ENCODE measurements at places on chromosomes 6 and 20.

DNA sequence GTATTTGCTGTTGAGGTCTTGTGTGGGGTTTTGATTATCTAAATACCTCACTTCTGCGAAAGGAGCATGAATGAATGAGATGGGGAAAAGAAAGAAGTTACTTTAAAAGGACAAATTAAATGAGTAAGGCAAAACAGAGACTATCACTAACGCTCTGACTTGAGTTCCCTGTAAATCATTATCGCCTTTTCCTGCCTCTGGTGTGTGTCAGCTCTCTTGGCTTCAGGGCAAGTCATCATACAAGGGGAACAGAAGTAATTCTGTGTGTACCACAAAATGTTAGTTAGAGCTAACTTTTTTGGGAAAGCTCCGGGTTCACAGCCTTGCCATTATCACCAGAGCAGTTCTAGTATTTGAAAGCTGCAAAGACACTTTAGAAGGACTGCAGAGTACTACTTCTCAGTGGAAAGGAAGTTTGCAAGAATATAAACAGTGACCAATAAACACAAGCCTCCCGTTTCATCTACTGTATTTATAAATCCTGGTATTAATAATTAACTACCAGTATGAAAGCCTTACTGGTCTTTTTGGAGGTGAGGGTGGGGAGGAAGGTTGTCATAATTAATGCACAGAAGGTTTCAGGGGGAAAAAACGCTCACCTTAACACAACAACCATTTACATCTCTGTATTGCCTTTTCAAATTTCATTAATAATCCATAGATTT lies 1.2 kb downstream of the DZANK1 start:
- DNase-seq: no peak

DNA sequence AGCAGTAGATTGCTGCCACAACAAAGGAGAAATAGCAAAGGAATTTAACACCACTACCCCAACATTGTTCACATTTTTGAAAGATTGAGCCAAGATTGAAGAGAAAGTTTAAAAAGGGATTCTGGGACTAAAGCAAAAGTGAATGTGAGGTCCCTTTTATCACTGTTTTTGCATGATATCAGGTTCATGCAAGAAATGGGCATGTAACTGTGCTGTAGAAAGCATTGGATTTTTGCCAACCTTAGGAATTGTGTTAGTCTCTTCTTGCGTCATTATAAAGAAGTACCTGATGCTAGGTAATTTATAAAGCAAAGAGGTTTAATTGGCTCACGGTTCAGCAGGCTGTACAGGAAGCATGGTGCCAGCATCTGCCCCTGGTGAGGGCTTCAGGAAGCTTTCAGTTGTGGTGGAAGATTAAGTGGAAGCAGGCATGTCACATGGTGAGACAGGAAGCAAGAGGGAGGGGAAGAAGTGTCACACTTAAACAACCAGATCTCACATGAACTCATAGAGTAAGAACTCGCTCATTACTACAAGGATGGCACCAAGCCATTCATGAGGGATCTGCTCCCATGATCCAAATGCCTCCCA lies 4.6 kb upstream of the GJB7 start:
- no peak for DNase-seq

GRCh38 chr6:51029561-51029960 lies 210.9 kb downstream of the TFAP2B start:
- DNase-seq: no peak

- DNase-seq: no peak
Measured at GRCh38 chr6:112475083-112475482, 128.0 kb downstream of the RFPL4B start.
